NCI-H82 (cell line): ENCODE measurements at places on chromosomes 5 and 9.
A peak's percentile ranks its signal among the peaks of the same experiment; 100 is the strongest.

GRCh38 chr5:108078345-108078744 is 303.6 kb downstream of the FBXL17 start:
- DNase-seq = no peak

DNA sequence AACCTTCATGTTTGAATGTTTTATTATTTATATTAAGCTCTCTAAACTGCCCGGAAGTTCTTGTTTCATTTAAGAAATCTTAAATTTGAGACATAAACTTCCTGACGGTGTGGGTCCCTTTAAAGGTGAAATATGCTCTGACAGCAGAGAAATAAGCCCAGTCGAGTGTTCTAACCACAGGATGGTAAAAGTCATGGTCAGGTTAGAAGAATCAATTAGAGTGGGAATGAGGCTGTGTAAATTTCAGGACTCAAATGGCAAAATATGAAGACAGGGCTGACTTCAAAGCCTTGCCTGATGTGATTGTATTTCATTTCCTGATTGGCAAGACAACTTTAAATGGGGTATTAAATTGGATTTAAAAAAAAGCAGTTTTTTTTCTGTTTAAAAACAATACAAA is 432.9 kb upstream of the BRINP1 start:
- DNase-seq = no peak

- no peak for DNase-seq
These were observed 367.8 kb upstream of the SPATA31A5 start for GRCh38 chr9:60546406-60546805.

- no peak for DNase-seq
These were observed 13.5 kb upstream of the TTLL11 start for GRCh38 chr9:122106576-122106975.

GRCh38 chr5:169971780-169972179 is 8.5 kb downstream of the INSYN2B start:
- DNase-seq = no peak

GRCh38 chr5:9094582-9094981 is 451.3 kb downstream of the SEMA5A start:
- peak; percentile 55 for DNase-seq

GRCh38 chr5:22751536-22751935 is 101.6 kb downstream of the CDH12 start:
- no peak for DNase-seq

- peak; percentile 64 for DNase-seq
These were observed 75.0 kb downstream of the TTC39B start for GRCh38 chr9:15231788-15232635.

DNA sequence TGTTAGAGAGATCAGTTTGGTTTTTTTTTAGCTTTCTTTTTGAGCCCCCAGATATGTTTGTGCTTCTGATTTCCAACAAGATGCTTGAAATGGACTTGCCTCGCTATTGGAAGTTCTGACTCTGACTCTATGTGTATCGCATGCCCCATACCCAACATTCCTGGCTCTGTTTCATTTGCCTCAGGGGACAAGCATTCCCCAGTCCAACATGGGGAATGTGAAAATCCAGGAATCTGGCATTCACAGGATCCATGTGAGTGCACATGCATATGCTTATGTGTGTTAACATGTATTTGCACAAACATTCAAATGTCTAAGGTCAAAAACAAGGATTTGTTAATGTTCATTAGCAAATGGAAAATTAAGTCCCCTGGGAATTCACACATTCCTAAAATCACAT is 233.9 kb downstream of the TLR4 start:
- DNase-seq = peak; percentile 52

DNA sequence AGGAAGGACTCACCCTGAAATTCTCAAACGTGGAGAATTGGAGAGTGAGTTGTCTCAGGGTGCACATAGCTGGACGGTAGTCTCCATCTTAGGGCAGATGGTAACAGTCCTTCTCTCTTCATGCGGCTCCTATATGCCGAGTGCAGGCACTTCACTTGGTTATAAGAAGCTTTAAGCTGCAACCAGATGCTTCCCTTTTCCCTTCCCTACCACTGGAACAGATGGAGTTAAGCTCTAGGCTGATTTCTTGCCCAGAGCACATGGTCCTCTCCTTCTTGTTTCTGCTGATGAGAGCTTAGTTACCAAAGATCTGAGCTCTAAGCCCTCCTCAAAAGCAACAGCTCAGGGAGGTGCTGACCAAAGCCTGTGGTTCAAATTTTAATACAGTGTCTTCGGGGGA is 355.7 kb downstream of the ARHGEF28 start:
- peak; percentile 98 for DNase-seq

GRCh38 chr9:127214421-127215267 is 49.9 kb upstream of the GARNL3 start:
- peak; percentile 88 for DNase-seq

DNA sequence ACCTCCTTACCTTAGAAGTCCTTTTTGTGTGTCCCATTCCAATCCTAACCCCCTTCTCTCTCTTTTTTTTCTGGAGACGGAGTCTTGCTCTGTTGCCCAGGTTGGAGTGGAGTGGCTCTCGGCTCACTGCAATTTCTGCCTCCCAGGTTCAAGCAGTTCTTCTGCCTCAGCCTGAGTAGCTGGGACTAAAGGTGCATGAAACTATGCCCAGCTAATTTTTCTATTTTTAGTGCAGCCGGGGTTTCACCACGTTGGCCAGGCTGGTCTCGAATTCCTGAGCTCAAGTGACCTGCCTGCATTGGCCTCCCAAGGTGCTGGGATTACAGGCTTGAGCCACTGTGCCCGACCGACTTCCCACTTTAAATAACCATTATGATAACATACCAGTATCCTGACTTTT is 17.5 kb downstream of the TMEM38B start:
- DNase-seq = no peak

DNA sequence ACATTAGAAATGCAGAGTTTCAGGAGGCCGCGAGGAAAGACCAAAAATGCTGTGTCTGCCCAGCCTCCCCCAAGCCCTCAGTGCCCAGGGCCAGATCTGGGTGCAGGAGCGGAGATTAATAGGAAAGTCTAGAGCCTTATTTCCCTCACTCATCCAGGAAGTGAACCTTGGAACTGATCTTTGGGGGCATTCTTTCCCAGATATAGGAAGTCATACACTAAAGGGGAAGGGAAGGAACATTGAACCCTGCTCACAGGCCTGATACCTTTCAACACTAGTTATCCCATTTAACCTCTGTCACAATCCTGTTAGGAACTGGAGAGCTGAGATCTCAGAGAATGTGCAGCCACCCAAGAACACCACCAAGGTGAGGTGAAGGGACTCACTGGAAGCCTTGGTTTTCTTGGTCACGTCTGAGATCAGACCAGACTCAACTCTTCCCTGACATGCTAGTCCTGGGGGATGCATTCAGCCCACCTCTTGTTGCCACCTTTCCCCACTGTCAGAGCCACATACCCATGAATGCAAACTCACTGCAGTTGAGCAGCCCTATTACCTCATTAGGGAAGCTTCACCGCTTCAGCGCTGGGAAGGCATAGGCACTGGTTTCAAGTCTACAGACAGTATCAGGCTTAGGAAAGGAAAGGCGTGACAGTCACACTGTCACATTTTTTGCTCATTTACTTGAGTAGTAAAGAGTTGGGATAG is 95.0 kb downstream of the KIAA1958 start:
- peak; percentile 63 for DNase-seq

DNA sequence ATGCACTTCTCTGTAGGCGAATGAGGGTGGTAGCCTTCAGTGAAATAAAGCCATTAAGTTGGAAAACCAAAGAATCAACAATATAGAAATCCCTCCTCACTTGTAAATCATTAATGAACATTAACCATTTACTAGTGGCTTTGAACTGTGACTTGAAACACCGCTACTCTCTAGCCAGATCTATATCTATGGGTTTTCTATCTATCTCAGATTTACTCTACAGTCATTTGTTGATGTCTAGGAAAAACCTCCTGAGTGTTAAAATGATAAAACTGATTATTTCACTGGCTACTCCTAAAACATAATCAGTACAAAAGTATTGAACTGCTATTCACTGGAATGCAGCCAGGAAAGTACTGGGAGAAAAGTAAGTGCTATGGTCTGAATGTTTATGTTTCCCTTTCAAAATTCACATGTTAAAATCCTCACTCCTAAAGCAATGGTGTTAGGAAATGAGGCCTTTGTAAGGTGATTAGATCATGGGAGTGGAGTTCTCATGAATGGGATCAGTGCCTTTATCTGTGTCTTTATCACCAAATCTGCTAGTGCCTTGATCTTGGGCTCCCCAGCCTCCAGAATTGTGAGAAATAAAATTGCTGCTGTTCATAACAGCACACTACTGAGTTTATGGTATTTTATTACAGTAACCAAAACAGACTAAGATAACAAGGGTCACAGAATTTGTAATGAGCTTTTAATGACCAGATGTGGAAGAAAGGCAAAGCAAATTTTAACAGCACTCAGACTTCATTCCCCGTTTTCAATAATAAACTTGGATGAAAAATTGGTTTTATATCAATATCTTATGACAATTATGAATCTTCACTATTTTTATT is 8.6 kb upstream of the OXCT1 start:
- DNase-seq = no peak

DNA sequence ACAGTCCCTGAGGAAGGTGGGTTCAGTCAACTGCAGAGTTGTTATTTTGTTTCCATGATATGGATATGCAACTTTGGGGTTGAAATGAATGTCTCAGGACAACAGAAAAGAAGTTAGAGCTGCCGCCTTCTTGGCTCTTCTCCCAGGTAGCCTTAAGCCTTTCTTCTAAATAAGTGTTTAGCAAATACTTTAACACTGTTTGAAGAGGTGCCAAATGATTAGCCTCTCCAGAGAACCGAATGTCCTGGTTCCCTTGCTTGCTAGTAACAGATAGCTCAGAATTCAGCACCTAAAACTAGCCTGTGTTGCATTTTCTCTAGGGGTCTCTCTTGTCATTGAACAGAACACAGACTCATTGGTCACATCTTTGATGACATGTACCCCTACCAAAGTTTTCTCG is 127.7 kb upstream of the PIK3R1 start:
- DNase-seq = no peak
